CD4-positive, alpha-beta T cell treated with Interleukin-21 for 1 hour (primary cell): ENCODE measurements at places on chromosomes 7 and 10.

GRCh38 chr10:121154310-121154709 lies 303.1 kb downstream of the WDR11 start:
- no peak for DNase-seq

DNA sequence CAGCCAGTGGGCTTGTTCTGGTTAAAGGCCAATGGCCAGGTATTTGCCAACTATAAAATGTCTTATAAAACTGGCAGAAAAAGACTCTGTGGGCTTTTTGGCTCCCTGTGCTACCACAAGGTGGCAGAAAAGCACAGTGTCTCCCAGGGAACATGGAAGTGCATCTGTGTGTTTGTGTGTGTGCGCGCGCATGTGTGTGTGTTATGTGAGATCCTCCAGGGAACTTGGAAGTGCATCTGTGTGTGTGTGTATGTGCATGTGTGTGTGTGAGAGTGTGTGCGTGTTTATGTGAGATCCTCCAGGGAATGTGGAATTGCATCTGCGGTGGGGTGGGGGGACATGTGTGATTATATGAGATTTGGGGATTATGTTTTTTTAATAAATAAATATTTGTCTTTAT lies 30.2 kb upstream of the ABI1 start:
- DNase-seq = peak; percentile 41

DNA sequence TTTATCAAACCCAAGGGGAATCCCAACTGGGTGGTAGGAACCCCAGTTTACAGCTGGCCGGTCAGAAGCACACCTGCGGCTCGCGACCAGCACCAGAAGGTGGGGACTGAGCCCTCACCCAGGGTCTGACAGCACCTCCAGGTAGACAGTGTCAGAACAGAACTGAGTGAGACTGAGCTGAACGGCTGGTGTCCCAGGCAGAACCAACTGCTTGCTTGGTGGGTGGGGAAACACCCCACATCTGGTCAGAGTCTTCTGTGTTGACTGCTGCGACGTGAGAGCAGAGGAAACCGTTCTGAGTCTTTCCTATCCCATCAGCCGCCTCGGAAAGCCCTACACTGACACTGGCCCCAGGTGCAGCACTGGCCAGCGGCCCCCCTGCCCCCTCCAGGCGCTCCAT lies 160.7 kb downstream of the MAD1L1 start:
- no peak for DNase-seq

- peak; percentile 22 for DNase-seq
Observed at GRCh38 chr7:100472854-100473499, 6.0 kb downstream of the TSC22D4 start.

- DNase-seq = no peak
Observed at GRCh38 chr7:1676550-1677078, 6.5 kb downstream of the ELFN1 start.

DNA sequence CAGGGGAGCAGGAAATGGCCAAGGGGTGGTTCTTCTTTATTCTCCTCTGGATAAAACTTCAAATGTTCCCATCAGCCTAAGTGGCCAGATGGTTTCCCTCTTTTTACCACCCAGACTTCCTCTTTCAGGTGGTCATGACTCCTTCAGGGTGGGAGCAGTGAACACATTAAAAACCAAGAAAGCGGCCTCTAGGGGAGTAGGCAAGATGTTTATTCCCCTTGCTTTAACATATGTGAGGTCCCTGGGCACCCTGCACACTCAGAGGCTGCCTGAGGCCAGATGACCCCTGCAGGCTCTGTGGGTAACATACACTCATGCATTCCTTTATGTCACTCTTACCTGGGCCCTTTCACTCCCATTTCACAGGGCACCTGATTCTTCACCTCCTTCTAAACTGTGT lies 357.4 kb downstream of the ABCA13 start:
- DNase-seq = no peak

- DNase-seq = no peak
Observed at GRCh38 chr7:155345490-155345889, 47.8 kb downstream of the INSIG1 start.

DNA sequence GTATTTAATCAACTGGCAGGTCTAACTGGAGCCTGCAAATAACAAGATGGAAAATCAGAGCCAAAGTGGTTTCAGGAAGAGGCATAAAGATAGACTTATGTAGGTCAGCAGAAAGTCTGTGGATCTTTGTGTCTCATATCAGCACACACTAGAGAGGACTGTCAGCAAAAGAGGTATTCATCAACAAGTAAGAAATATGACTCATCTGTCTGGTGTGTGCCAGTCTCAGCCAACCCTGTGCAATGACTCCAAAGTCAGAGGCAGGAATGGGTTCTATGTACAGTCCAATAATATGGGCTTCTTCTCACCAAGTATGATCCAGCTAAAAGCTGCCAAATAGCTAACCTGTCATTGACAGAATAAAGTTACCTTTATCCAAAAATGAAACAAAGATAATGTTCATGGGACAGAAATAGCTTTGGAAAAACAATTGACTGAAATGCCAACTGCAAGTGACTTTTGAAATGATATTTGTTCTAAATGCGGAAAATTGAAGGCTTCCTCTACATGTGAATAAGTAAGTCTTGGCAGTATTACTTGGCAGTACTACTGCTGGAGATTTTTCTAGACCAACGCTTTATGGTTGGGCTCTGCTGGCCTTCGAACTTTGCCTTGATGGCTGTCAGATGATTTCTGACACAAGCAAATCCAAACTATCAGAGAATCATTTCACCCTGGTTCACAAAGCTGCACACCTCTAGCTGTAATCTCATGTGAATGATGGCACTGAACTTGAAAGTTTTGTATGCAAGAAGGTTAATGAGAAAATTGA lies 272.3 kb upstream of the SEMA3C start:
- DNase-seq = no peak
